Right lung (tissue), 10 donors: ENCODE measurements at places on chromosomes 5 and 9. TPM values are rescaled to one million over a fixed set of nuclear protein-coding genes. Genes with fewer than 3 reads are reported as not detected.

Gene SH3RF2
- polyA plus RNA-seq: 0.44 TPM

DNA sequence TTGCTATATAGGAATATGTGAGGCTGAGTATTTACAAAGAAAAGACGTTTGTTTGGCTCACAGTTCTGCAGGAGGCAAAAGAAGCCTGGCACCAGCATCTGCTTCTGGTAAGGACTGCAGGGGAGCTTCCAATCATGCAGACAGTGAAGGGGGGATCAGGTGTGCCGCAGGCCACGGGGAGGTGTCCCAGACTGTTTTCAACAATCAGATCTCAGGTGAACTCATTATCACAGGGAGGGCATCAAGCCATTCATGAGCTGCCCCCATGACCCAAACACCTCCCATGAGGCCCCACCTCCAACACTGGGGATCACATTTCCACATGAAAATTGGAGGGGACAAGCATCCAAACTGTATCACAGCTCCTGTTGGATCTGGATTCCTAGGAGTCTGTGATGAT is 30.4 kb upstream of the TRIM14 start:
- DNase-seq: no peak

DNA sequence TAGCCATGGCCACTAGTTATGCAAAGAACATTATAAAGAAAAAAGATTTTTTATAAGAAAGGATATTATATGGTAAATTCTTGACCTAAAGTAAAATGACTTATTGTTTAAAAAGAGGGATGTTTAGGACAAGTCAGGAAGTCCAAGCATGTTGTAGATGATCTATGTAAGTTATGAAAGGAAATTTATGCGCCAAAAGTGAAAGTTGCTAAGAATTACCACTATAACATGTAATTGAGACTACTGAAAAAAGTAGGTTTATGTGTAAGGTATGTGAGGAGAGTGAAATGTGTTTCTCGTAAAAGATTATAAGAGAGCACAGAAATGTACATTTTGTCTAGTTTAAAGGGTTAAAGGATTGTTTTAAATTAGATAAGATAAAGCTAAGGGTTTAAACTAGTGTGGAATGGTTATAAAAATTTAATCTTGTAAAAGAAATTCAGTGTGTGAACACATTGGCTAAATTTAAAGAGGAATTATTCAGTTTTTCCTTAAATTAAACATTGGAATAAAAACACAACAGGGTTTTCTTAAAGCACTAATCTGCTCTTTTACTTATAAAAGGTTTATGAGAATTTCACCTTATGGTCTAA is 1100.4 kb upstream of the EDIL3 start:
- no peak for DNase-seq

GRCh38 chr9:20651939-20652338 is 29.6 kb upstream of the MLLT3 start:
- no peak for DNase-seq

Gene C9
- polyA plus RNA-seq: 0.15 TPM

Gene SPINK4
- not detected for polyA plus RNA-seq

DNA sequence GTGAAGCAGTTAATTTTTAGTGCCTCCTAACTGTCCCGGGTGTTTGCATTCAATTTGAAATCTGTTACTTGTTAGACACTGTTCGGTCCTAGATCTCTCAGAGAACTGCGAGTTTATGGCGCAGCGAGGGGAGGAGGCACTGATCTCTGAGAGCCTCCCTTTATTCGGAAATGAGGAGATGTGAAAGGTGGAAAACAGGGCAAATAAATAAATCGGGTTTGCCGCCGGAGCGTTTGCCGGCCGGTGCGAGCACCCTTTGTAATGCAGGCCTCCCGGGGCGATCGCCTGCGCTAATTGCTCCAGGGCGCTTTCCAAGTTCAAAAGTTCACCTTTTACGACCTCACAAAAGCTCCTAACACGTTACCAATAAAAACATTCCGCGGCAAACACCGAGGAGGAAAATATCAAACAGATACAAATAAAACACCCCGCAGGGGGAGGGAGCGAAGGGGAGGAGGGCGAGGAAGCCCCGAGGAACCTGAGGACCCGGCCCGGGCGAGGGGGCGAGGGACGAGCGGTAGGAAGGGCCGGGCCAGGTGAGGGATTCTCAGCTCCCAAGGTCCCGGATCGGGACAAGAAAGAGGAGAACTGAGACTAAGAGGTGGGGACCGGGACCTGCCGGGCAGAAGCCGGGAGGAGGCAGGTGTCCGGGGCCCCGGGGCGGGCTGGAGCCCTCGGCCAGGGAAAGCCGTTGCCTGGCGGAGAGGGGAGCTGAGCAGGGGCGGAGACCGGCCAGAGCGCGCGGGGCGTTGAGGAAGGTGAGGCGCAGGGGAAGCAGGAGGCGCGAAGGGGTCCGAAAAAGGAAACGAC is 1.4 kb downstream of the NR6A1 start:
- DNase-seq: no peak

Gene FBP1
- polyA plus RNA-seq: 18.2 TPM

GRCh38 chr9:18795947-18796671 is 236.9 kb downstream of the SAXO1 start:
- DNase-seq: no peak

GRCh38 chr9:131107760-131108159 is 11.4 kb downstream of the AIF1L start:
- no peak for DNase-seq

Gene LCN9
- not detected for polyA plus RNA-seq
